Skin of body (tissue), 3 donors: ENCODE measurements at places on chromosomes 13 and 19. TPM values are rescaled to one million over a fixed set of nuclear protein-coding genes. Genes with fewer than 3 reads are reported as not detected.

Gene CCDC70
- total RNA-seq, result not detected

Gene KASH5
- total RNA-seq, result not detected

Gene ACER1
- total RNA-seq, result 4.0 TPM

Gene NTN5
- total RNA-seq, result 0.30 TPM

Gene GADD45GIP1
- 13.9 TPM for total RNA-seq

Gene IZUMO1
- 0.10 TPM for total RNA-seq

Gene TMEM255B
- 1.7 TPM for total RNA-seq

Gene LILRB2
- total RNA-seq, result 1.5 TPM

Gene KIR2DL4
- not detected for total RNA-seq

Gene SLITRK6
- total RNA-seq, result 16.8 TPM

Gene IGSF23
- not detected for total RNA-seq

Gene GZMM
- 0.30 TPM for total RNA-seq

Gene DHX34
- 8.1 TPM for total RNA-seq

Gene KLK3
- total RNA-seq, result not detected

Gene GPR12
- total RNA-seq, result 0.69 TPM

Gene UNC13A
- 0.10 TPM for total RNA-seq

Gene PSG3
- total RNA-seq, result not detected

Gene C2CD4C
- total RNA-seq, result 0.49 TPM

Gene SMAD9
- total RNA-seq, result 11.2 TPM

Gene LIM2
- total RNA-seq, result not detected

Gene SIGLEC10
- total RNA-seq, result 1.7 TPM

Gene ZBTB32
- total RNA-seq, result not detected

Gene ZNF878
- total RNA-seq, result 0.49 TPM

Gene ETV2
- total RNA-seq, result 0.79 TPM

Gene ZNF814
- total RNA-seq, result 15.6 TPM

Gene BORA
- total RNA-seq, result 4.9 TPM

Gene ZNF208
- 23.1 TPM for total RNA-seq

Gene CACNG6
- 0.79 TPM for total RNA-seq

Gene REXO1
- 12.3 TPM for total RNA-seq

Gene CHST8
- 0.39 TPM for total RNA-seq

Gene HSPBP1
- total RNA-seq, result 12.1 TPM

Gene PALM3
- 0.10 TPM for total RNA-seq

Gene PDX1
- total RNA-seq, result 0.10 TPM

Gene RNF225
- total RNA-seq, result 0.99 TPM

Gene ANGPTL8
- 55.3 TPM for total RNA-seq
